Activated T-helper 1 cell treated with anti-CD3 and anti-CD28 coated beads, Interleukin-2, amount 50 U/mL, for 16 hours (primary cell): ENCODE measurements at places on chromosomes 6 and 20.

DNA sequence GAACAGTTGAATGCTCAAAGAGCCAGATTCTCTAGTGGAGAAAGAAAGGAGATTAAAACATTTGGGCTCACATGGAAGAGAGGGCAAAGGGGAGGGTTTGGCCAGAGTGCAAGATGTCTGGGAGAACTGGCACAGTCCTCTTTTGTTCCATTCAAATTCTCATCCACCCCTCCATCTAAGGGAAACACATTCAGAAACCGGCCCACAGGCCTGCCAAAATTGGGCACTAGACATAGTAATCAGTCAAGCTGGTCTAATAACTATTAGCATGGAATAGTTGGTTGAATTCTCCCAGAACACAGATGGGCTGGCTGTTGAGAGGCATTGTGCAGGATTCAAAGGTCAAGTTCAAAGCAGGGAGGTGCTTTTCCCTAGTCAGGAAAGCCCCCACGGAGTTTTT lies 341.4 kb upstream of the IRAK1BP1 start:
- no peak for DNase-seq

GRCh38 chr6:148342350-148343046 lies at the start of gene SASH1:
TSS of gene SASH1 (plus strand) at chr6:148342838. CDS start at chr6:148343068, 230 bp downstream.
- no peak for DNase-seq

DNA sequence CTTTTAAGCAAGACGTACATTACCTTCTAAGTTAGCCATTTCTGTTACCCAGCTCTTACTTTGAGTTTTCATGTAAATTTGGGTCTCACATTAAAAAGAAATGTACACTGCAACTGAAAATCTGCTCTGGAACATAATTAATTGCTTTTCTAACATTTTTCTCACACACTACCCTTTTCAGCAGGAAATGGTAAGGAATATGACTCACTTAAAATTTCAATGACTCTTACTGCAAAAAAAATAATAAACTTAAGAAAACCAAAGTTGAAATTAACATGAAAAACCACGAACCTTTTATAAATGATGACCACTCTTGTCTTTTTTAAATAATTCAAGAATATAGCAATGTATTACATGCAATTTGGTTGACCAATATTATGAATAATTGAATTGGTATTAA lies 1.3 kb downstream of the CGA start:
- DNase-seq = no peak

GRCh38 chr20:54694516-54694915 lies 219.1 kb downstream of the DOK5 start:
- DNase-seq = no peak

DNA sequence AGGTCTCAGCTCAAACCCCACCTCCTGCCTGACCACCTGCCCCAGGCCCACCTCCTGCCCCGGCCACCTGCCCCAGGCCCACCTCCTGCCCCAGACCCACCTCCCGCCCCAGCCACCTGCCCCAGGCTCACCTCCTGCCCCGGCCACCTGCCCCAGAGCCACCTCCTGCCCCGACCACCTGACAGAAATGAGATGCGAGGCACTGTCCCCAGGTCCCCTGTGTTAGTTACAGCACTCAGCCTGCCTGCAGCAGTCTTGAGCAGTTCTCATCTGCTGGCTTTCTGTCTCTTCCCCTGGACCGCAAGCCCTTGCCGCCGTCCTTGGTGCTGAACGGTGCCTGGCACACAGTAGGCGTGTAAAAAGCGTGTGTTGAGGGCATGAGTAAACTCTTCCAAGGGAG lies 79.5 kb downstream of the CDH4 start:
- no peak for DNase-seq

DNA sequence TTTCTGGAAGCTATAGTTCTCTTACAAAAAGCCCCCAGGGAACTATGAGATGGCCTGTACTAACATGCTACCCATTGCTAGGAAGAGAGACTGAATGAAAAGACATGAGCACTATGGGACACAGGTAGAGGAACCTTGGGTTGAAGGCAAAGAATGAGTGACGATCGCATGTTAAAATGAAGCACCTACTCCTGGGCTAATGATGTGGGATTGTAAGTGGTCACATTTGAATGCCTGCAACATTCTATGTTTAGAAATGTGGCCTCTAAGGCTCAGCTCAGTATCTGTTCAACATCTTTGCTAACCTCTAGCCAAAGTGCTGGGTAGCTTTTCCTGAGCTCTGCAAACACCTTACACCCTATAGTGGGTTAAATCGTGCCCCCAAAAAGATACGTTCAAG lies 5.2 kb upstream of the ZC3H12D start:
- no peak for DNase-seq

DNA sequence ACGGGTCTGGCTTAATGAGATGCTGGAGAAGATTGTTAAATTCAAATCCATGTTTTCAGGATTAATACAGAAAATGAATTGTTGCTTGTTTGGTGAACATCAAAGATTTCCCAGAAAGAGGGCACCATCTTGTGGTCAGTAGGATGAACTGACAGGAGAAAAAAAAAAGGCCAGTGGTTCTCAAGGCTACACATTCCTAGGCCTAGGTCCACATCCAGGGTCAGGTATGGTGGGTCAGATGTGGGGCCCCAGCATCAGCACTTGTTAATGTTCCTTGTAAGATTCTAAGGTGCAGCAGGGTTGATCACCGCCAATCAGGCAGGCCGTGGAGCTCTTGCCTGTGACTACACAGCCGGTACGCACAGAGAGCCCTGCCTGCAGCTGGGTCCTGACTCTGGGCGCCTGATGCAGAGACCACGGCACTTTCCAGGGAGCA lies 34.0 kb upstream of the FOXO3 start:
- DNase-seq = no peak

DNA sequence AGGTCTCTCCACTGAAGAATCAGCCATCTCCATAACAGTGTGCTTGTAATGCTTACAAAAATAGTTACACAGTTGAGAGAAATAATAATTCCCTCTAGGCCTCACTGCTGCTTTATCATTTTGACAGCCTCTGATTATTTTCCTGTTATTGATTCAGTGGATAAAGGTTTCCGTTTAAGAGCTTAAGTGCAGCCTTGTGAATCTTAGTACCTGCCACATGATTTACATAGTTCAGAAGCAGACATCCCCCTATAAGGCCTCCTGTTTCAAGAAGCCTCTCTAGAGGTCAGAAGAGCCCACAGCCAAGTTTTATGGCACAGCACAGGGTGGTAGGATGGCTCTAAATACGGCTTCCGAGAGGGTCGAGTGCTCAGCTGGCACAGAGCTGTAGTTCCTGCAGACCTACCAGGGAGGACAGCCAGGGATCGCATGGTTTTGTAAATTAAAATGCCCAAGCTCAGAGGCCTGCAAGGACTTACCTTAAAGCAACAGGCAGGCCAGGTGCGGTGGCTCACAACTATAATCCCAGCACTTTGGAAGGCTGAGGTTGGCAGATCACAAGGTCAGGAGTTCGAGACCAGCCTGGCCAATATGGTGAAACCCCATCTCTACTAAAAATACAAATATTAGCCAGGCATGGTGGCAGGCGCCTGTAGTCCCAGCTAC lies 17.6 kb upstream of the PYGB start:
- DNase-seq = no peak

DNA sequence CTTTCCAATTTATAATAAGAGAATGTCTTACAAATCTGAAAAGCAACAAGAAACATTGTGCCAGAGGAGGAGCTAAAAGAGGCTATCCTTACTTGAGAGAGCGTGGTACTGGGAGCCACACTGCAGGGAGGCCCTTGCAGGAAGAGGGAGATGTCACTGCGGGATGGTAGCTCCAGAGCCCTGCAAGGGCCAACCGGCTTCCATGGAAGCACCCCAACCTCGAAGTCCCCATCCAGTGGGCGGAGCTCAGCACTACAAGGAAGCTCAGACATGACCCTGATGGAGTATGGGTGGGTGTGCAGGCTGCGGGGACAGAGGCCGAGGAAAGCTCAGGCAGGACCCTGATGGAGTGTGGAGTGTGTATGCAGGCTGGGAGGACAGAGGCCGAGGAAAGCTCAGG lies 57.8 kb upstream of the RPS6KA2 start:
- DNase-seq = no peak

DNA sequence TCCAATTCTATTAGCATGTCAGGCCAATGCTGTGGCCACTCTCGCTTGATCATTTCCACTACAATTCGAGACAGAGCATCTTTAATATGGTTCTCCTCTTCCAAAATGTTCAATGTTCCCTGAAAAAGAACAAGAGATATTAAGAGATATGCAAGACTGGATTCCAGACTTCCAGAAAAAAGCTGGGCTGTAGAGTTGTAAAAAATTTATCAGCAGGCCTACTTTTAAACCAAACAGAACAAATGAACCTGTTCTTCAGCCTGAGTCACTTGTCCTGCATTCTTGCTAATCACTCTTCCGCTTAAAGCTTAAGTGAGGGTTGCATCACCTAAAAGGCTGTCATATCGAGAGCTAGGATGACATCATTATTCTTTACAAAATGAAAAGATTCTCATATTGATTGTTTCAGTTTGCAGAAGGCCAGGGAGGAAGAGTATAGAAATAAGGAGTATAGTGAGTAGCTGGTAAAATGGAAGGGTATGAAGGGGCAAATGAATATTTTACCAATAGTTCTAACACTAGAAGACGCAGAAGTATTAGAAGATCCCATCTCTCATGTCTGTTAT lies 4.9 kb downstream of the XPO5 start:
- DNase-seq = no peak

GRCh38 chr6:157398151-157398550 lies 17.2 kb downstream of the ZDHHC14 start:
- DNase-seq = no peak

GRCh38 chr6:84763003-84763885 lies 1.2 kb downstream of the TBX18 start:
- DNase-seq = no peak

- DNase-seq = no peak
Measured at GRCh38 chr6:81309811-81310210, 442.7 kb downstream of the TENT5A start.
